Large intestine (tissue), 12 donors: ENCODE measurements at places on chromosomes 13 and 19.
A peak's percentile ranks its signal among the peaks of the same experiment; 100 is the strongest.

DNA sequence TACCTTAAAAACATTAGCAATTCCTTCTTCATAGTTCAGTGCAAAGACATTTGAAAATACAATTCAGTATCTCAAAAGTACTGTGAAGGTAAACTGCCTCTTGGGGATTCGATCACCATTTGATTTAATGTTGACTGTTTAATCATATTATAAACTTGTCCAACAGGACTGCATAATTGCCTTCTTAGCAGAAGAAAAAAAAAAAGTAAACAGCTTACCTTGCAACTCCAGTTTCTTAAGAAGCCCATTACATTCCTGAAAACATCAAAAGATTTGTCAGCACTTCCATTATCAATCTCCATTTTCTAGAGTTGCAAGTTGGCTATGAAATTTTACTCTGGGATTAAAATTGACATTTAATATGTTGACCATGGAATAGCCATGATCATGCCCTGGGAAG, 1154.6 kb downstream of the OLFM4 start:
- H3K27ac ChIP-seq = no peak overlapping the region
- H3K27me3 ChIP-seq = no peaks in the 10 kb centered on the region
- DNase-seq = no peak
- H3K4me1 ChIP-seq = no peaks in the 10 kb centered on the region
- H3K4me3 ChIP-seq = no peak overlapping the region

DNA sequence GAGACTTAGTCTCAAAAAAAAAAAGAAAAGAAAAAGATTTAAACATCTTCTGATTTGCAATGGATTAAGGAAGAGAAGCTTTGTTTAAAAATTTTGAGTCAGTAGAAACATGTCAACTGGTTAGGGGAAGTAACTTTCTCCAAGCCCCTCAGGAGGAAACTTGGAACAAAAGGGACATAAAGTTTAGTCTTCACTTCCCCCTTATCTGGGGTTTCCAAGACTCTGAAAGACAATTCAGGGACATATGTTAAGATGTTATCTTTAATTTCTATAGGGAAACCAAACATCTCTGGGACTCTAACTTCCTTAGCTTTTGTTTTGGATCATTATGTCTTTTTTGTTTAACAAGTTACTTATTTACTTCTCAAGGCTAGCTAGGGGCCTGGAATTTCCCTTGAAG, 20.1 kb upstream of the MRI1 start:
- no peak overlapping the region for H3K27ac ChIP-seq
- H3K27me3 ChIP-seq = no peaks in the 10 kb centered on the region
- H3K4me1 ChIP-seq = peaks cover 8% of the 10 kb centered on the region
- H3K4me3 ChIP-seq = no peak overlapping the region

- H3K4me3 ChIP-seq = no peak overlapping the region
- H3K27ac ChIP-seq = no peak overlapping the region
- H3K27me3 ChIP-seq = no peaks in the 10 kb centered on the region
- H3K36me3 ChIP-seq = peaks cover 25% of the 10 kb centered on the region
- DNase-seq = no peak
These were observed 86.7 kb downstream of the DNAJC3 start for GRCh38 chr13:95763601-95764000.

DNA sequence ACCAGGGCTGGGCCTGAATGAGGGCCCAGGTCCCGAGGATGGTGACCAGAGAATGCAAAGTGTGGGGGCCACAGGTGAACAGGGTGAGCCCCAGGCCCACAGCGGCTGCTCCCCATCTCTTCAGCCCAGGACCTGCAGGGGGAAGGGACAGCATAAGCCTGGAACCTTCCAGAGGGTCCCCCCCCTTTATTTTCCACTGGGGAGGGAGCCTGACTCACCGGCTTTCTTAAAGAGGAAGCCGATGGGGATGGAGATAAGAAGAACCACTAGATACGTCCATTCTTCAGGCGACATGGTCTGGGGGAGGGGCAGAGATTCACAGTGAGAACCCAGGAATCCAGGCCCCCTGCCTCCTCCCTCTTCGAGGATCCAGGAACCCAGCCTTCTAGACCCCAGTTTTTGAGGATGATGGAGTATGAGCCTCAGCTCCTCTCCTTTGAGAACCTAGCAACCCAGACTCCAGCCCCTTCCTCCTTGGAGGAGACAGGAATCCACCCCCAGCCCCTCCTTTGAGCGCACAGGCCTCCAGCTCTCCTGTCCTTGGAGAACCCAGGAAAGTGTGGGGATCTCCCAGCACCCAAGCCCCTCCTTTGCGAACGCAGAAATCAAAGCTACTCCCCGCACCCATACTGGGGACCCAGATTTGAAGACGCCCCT, 1.0 kb downstream of the MBOAT7 start:
- peak overlapping the region; percentile 98 for H3K27ac ChIP-seq
- H3K36me3 ChIP-seq = peaks cover 29% of the 10 kb centered on the region
- no peaks in the 10 kb centered on the region for H3K27me3 ChIP-seq
- H3K4me3 ChIP-seq = peak overlapping the region; percentile 71
- peaks cover 36% of the 10 kb centered on the region for H3K4me1 ChIP-seq
- DNase-seq = no peak

- no peaks in the 10 kb centered on the region for H3K36me3 ChIP-seq
- no peak overlapping the region for H3K4me3 ChIP-seq
- H3K27ac ChIP-seq = no peak overlapping the region
- no peak for DNase-seq
- H3K4me1 ChIP-seq = no peaks in the 10 kb centered on the region
These were observed 109.1 kb downstream of the TUBA3C start for GRCh38 chr13:19072543-19072942.

DNA sequence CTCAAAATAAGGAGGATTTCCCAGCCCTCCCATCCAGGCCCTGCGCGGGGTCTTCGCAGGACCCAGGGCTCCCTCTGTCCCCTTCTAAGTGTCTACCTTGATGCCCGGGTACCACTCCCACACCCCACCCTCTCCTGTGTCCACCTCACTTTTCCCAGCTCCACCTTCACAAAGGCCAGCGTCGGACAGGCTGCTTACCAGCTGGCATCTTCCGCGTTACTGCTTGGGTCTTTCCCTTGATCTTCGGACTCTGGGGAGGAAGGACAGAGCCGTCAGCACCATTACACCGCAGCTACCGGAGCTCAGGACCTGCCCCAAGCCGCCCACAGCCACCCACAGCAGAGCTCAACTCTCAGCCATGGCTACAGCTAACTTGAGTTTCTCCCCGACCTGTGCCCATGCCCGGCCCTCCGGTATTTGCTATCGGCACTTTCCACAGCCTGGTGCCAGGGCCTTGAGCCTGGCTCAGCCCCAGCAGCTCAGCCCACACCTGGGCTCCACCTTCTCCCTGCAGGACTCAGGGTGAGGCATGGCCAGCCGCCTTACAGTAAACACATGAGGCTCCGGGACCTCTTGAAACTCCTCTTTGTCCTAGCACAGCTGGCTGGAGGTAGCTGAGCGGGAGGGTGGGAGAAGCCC, 3.8 kb downstream of the C13orf46 start:
- H3K27me3 ChIP-seq = no peaks in the 10 kb centered on the region
- no peak overlapping the region for H3K27ac ChIP-seq
- H3K4me3 ChIP-seq = no peak overlapping the region
- H3K36me3 ChIP-seq = no peaks in the 10 kb centered on the region
- DNase-seq = no peak

DNA sequence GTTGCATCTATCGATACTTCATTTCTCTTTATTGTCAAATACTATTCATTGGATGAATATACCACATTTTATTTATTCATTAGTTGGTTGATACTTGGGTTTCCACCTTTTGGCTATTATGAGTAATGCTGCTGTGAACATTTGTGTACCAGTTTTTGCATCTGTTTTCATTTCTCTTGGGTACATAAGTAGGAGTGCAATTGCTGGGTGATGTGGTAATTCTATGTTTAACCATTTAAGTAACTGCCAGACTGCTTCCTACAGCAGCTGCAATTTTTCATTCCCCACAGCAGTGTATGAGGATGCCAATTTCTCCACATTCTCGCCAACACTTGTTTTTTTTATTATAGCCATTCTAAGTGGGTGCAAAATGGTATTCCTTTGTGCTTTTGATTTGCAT, 2.6 kb downstream of the KCNJ14 start:
- H3K27me3 ChIP-seq = no peaks in the 10 kb centered on the region
- no peak overlapping the region for H3K4me3 ChIP-seq
- no peak for DNase-seq
- H3K27ac ChIP-seq = no peak overlapping the region
- no peaks in the 10 kb centered on the region for H3K4me1 ChIP-seq

DNA sequence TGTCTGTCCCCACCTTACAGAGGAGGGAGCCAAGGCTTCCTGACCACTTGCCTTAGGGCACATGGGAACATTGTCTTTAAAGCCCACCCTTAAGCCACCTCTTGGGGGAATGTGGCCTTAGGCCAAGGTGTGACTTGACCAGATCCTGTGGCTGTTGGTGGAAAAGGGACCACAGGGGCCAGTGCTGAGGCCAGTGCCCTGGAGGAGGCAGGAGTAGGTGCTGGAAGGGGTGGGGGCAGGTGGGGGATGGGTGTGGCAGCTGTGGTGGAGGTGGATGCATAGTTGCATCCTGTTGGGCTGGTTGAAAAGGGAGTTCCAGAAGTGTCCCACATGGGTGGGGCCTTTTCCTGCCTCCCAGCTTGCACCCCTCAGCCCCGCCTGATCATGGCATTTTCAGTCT, 44.8 kb downstream of the DNM2 start:
- peaks cover 29% of the 10 kb centered on the region for H3K36me3 ChIP-seq
- no peaks in the 10 kb centered on the region for H3K27me3 ChIP-seq
- H3K4me3 ChIP-seq = no peak overlapping the region
- peaks cover 61% of the 10 kb centered on the region for H3K4me1 ChIP-seq

GRCh38 chr13:101416181-101417042, at the start of gene NALCN:
NALCN (minus strand) TSS chr13:101416508; CDS start chr13:101399126, 17,382 bp downstream.
- peak within 1 kb of the TSS; percentile 24 for H3K4me3 ChIP-seq
- no peak within 1 kb of the TSS for H3K27ac ChIP-seq
- peaks cover 32% of the 10 kb centered on the region for H3K27me3 ChIP-seq
- H3K36me3 ChIP-seq = no peaks in the 10 kb centered on the region

GRCh38 chr13:59891053-59891452, 272.7 kb downstream of the DIAPH3 start:
- no peaks in the 10 kb centered on the region for H3K27me3 ChIP-seq
- H3K27ac ChIP-seq = no peak overlapping the region

GRCh38 chr13:103908911-103909310, 842.7 kb upstream of the SLC10A2 start:
- H3K36me3 ChIP-seq = no peaks in the 10 kb centered on the region
- H3K4me1 ChIP-seq = no peaks in the 10 kb centered on the region
- no peaks in the 10 kb centered on the region for H3K27me3 ChIP-seq
- no peak overlapping the region for H3K27ac ChIP-seq
- DNase-seq = no peak
- no peak overlapping the region for H3K4me3 ChIP-seq

- no peak for DNase-seq
- H3K27me3 ChIP-seq = peaks cover 38% of the 10 kb centered on the region
- H3K4me1 ChIP-seq = no peaks in the 10 kb centered on the region
- no peak overlapping the region for H3K4me3 ChIP-seq
- no peaks in the 10 kb centered on the region for H3K36me3 ChIP-seq
These were observed 20.5 kb upstream of the SHKBP1 start for GRCh38 chr19:40555978-40556689.

DNA sequence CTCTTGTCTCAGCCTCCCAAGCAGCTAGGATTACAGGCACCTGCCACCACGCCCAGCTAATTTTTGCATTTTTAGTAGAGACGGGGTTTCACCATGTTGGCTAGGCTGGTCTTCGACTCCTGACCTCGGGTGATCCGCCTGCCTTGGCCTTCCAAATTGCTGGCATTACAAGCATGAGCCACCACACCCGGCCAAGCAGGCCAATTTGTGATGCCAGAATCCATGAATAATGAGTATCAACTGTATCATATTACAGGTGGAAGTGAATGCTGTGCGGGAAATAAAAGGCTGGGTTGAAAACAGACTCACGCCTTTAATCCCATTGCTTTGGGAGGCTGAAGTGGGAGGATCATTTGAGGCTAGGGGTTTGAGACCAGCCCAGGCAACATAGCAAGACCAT, 3.6 kb upstream of the NFILZ start:
- H3K27me3 ChIP-seq = no peaks in the 10 kb centered on the region
- no peaks in the 10 kb centered on the region for H3K36me3 ChIP-seq
- DNase-seq = no peak
- H3K27ac ChIP-seq = no peak overlapping the region
- H3K4me1 ChIP-seq = no peaks in the 10 kb centered on the region

DNA sequence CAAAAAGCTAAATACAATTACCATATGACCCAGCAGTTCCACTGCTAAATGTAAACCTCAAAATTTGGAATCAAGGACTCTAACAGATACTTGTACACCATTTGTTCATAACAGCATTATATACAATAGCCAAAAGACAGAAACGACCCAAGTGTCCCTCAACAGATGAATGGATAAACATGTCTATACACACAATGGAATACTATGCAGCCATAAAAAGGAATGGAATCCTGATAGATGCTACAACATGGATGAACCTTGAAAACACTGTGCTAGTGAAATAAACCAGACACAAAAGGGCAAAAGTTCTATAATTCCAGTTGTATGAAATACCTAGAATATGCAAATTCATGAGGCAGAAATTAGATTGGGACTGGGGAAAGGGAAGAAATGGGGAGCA, 12.2 kb downstream of the NEK3 start:
- no peak overlapping the region for H3K4me3 ChIP-seq
- no peaks in the 10 kb centered on the region for H3K4me1 ChIP-seq
- no peak overlapping the region for H3K27ac ChIP-seq
- peaks cover 54% of the 10 kb centered on the region for H3K36me3 ChIP-seq
- H3K27me3 ChIP-seq = no peaks in the 10 kb centered on the region
- DNase-seq = no peak

DNA sequence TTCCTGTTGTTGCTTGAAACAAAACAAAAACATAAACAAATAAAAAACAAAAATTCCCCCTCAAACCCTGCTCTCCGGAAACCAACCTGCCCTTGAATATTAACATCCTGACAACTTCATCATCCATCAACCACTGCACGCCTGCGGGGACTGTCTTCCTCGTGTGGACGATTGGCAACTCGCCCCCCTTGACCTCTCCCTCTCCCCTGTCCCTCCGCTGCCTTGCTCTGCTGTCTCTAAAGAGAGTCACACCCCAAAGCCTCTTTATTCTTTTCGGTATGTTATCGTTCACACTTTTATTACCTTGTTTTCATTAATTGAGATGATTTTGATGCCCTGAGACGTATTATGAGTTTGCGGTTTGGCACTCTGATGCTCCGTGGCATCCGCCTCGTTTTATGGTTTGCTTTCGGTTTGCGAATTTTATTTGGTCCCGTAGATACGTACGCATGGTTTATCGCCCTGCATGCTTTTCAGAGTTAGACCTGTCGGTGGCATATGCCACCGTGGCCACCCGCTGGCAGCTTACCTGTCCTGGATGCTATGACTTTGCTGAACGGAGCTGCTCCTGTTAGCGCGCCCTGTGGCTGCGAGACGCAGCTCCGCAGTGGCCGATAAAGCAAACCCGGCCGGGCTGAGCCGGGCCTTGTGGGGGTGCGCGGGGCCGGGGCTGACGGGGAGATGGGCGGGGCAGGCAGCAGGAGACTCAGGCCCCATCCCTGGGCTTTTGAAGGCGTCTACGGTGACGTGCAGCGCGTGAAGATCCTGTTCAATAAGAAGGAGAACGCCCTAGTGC, 10.6 kb downstream of the PTBP1 start:
- no peak overlapping the region for H3K27ac ChIP-seq
- H3K4me1 ChIP-seq = peaks cover 5% of the 10 kb centered on the region
- peaks cover 89% of the 10 kb centered on the region for H3K36me3 ChIP-seq
- no peak overlapping the region for H3K4me3 ChIP-seq
- peak; percentile 2 for DNase-seq
